ENCODE measurements at places on chromosomes 4 and X.

DNA sequence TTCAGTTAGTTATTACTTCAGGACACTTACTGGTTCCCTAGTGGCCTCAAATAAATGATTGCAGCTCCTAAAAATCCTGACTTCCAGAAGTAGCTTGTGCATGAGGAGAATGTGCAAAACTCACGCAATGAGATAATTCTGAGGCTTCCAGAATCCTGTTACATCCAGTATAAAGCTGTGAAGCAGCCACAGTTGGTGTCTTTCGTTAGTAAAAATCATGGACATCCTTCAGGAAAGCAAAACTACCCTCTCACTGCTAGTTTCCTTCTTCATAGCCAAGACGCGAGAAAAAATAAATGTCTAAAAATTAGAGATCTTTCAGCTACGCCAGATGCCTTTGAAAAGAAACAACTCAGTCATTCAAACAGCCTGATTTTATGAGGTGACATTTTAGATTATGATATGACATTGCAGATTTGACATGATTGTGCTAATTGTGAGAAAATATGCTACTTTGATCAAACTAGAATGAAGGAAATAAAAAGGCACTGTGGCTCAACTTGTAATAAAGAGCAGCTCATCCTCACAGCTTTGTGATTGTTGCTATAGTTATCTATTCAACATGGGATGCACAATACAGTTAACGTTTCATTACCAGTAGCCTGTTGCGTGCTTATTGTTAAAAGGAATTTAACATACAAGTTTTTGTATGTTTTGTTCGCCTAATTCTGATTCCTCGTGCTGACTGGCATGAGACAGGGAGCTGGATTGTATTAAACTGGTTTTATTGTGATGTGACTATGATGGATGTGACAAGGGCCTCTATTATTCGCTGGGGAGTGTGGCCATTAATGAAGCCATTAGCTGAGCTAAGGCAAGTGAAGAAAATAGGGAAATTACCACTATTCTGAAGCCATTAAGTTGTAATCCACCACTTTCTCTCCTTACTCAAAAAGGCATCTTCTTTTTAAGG is 40.5 kb downstream of the AFF2 start:
- no peak for DNase-seq

GRCh38 chrX:116490104-116490503 is 27.3 kb upstream of the CT83 start:
- DNase-seq = no peak

DNA sequence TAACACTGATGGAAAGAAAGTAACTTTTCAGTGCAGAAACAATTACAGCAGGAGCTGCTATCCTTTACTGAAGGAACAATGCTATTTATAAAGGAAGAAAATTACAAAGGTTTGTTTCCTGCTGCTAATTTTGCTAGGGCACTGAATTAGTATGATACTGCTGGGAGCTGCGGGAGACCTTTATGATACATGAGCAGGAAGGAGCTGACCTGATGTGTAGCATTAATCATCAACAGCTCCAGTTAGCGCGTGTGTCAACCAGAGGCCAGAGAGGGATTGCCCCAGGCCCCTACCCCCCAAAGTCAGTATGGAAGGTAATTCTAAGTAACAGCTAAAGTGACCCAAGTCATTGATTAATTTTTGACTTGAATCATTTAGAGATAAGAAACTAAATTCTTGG is 728.9 kb downstream of the PCDH18 start:
- DNase-seq = no peak

GRCh38 chr4:139609647-139610046 is 53.6 kb upstream of the SETD7 start:
- DNase-seq = no peak

DNA sequence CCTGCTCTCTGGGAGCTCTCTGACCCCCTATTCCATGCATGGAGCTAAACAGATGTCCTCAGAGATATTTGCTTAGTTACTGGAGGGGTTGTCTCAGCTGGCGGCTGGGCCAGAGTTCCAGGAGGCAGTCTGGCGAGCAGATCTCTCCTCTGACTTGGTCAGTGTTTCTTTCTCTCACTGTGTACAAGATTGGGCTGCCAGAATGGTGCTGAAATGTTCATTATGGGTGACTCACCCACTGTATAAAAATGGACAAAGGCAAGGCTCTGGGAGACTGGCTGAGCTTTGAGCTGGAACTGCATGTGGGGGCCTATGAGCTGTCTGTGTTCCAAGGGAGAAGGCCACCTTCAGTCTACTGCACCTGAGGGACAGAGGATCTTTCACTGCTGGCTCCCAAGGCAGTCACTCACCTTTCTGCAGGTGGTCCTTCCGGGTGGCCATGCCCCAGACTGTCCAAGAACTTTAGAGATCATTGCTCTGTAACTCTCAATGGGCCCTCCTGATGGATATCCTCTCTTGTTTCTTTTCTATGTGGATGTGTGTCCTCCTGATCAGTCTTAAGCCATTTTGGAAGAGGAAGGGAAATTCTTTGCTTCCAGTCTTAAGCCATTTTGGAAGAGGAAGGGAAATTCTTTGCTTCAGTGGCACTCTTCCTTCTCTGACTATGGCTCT is 88.2 kb downstream of the CFAP299 start:
- no peak for DNase-seq

- no peak for DNase-seq
Observed at GRCh38 chr4:36917413-36917812, 327.1 kb upstream of the NWD2 start.

- no peak for DNase-seq
Observed at GRCh38 chr4:126897038-126897437, 735.7 kb upstream of the INTU start.

DNA sequence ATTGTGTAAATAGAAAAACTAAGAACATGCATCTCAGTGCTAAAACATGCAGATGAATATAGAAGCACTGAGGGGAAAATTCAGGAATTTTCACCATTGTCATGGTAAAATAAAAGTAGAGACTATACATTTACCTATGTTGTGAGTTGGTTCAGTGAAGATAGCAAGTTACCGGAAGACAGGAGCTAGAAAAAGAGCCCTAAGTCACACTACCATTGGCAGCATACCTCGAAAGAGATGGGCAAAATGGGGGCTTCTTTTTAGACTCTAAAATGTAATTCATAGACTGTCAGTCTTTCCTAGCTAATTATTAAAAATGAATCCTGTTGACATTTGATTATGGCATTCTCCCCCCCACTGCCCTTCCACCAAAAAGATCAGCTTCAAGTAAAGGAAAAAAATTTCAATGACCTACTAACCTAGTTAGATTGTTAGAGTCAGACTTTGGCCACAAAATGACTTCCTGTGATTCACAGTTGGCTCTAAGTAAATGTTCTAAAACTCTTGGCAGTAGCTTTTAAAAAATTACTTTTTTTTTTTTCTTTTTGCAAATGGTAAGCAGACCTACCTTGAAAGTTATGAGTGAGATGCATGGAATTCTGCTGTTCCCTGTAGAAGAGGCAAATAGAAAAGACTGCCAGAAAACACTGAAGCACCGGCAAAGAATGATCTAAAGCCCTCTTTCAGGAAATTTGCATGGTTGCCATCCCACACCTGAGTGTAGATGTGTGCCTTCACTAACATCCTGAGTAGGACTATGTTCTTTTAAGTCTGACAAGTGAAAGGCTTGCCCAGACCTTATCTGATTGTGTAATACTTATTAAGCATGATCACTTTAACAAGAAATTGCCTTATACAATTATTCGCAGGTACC is 26.4 kb upstream of the ARSJ start:
- DNase-seq = peak; percentile 41
